ENCODE measurements at places on chromosomes 4 and X. TPM values are rescaled to one million over a fixed set of nuclear protein-coding genes. Genes with fewer than 3 reads are reported as not detected.

The AMBN gene
- not detected for total RNA-seq

The MAGEB2 gene
- not detected for total RNA-seq

The DRD5 gene
- total RNA-seq, result not detected

The ADGRG2 gene
- not detected for total RNA-seq

The KLHL2 gene
- total RNA-seq, result 27.4 TPM

The FMR1NB gene
- not detected for total RNA-seq

The POLR2B gene
- total RNA-seq, result 71.7 TPM

The RPL39 gene
- total RNA-seq, result 2,831 TPM

All from lung microvascular endothelial cell (primary cell).